ENCODE measurements at places on chromosomes 13 and 19.

DNA sequence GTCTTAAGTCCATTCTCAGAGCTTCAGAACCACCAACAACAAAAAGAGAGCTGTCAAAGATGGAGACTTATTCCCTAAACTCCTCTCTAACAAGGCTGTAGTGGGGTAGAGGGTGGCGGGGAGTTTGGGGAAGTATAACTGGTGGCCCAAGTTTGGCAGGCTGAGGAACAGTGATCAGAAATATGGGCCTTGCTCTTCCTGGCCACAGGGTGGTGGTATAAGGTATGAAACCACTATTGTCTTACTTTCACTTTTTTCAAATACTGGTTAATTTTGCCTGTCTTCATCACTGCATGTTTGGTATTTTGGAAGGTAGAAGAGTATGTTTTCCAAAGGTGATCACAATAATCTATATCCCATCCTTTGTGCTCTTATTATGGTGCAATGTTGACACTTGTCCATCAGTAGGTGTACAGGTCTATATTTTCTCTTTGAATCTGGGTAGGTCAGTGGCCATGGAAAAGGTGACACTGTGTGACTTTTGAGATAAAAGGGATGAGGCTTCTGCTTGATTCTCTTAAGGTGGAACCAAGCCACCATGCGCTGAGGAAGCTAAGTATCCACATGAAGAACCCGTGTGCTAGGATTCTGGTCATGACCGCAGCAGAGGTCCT is 23.2 kb upstream of the GPC5 start:
- DNase-seq = no peak

GRCh38 chr13:73765651-73766384 is 368.4 kb downstream of the KLF12 start:
- peak; percentile 78 for DNase-seq

GRCh38 chr13:75804054-75804453 is 167.9 kb downstream of the LMO7 start:
- no peak for DNase-seq

DNA sequence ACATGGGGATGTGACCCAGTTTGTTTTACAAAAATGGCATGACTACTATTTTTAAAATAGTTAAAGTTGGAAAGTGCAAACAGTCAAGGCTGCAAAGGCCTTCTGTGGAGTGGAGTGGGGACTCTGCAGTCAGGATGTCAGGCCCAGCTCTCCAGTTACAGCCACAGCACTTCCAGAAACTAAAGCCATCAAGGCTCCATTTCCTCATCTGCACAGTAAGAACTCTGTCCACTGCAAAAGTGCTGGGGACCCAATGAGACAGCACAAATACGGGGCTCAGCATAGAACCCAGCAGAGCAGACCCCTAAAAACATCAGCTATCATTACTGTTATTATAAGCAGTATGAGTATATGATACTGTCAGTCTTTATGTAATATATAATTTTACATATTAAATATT is 73.6 kb downstream of the SACS start:
- no peak for DNase-seq

DNA sequence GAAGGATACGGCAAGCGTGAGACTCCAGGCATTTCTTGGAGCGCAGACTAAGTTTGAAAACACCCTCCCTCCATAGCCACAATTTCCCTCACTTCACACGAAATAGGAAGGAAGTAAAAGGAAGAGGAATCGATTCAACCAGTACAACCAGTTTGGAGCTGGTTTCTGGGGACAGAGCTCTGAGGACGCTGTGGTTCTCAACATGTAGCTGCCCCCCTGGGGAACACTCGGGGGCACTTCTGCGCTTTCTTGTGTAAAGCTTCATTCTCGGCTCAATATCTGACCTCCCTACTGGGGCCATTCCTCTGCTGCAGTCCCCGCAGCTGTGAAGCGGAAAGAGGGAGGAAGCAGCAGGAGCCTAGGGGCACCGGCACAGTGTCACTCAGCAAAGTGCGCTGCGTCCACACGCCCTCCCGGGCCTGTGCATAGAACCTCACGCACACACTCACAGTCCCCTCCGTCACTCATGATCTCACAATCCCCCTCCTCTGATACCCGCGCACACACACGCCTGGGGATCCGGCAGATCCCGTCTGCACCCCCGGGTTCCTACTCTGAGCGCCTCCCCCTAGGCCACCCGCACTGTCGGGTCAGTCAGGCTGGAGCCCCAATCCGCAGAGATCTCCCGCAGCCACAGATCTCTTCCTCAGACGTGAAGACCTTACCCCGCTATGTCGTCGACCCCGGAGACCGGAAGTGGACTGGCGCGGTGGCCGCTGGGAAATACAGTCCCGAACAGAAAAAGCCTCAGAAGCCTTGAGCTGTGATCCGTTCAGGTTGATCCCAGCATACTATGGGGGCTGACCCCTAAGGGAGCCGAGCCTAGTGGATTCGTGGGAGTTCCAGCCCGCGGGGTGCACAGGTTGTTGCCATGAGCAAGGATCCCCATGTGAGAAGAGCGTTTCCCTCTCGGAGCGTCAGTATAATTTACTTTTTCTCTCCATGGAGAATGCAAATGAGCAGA is at the start of gene ZNF780A:
TSS of gene ZNF780A (minus strand) at position 703 of the 964 bp plus-strand sequence. CDS start 6,190 bp downstream, outside the sequence.
- DNase-seq = peak; percentile 59

DNA sequence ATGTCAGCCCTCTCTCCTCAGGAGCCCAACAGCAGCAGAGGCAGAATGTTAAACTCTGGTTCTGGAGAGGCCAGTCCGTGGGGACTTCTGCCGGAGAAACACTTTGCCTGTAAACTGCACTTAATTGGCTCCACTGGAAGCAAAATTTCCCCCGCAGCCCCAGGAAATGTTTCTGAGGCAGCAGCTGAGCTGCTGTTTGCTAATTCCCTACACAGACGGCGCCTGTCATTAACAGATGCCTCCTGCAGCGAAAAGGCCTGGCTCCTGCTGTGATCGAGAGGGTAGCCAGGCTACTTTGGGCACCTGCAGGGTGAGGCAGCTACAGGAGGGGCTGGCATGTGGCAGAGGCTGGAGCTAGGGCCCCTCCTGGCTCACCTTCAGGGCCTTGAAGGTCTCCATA is 5.2 kb upstream of the TM6SF2 start:
- no peak for DNase-seq

- DNase-seq = no peak
Observed at GRCh38 chr13:32254916-32255723, 60.0 kb downstream of the ZAR1L start.

- DNase-seq = no peak
Observed at GRCh38 chr13:31629085-31629780, 110.1 kb upstream of the RXFP2 start.

Data from activated T-helper 1 cell treated with Interleukin-2 at 50 U/mL for 16 hours (primary cell).